Ureter (tissue), 1 donor: ENCODE measurements at places on chromosomes 3 and 15. TPM values are rescaled to one million over a fixed set of nuclear protein-coding genes. Genes with fewer than 3 reads are reported as not detected.

DNA sequence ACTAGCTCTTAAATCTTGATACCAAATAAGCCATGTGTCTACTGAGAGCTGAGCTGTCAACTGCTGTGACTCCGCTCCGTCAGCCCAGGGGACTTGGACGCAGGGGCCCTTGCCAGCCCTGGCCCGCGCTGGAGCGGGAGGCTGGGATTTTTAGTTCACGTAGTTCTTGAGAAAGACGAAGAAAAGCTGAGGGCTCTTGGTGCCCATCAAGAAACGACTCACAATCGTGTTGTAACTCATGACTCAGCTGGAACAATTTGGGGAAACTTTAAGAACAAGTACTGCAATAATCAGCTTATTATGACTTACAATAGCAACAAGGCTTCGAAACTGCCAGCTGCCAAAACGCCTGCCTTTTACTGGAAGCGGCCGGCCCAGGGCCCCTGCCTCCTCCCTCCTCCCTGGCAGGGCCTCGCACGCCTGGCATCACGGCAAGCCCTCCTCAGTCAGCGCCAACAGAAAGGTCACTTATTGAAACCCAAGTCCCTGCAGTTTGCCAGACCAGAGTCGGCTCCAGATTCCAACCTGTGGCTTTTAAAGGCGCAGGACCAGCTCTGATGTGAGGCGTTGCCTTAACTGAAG lies 60.3 kb downstream of the RGMA start:
- DNase-seq, result peak; percentile 86

INSYN1 gene
- total RNA-seq, result 8.1 TPM

OR5H15 gene
- total RNA-seq, result not detected

ARNT2 gene
- total RNA-seq, result 7.2 TPM

- DNase-seq, result no peak
Observed at GRCh38 chr15:29805043-29805707, 17.1 kb downstream of the TJP1 start.
